H9 (cell line): ENCODE measurements at places on chromosomes 7 and 10. TPM values are rescaled to one million over a fixed set of nuclear protein-coding genes. Genes with fewer than 3 reads are reported as not detected.

DNA sequence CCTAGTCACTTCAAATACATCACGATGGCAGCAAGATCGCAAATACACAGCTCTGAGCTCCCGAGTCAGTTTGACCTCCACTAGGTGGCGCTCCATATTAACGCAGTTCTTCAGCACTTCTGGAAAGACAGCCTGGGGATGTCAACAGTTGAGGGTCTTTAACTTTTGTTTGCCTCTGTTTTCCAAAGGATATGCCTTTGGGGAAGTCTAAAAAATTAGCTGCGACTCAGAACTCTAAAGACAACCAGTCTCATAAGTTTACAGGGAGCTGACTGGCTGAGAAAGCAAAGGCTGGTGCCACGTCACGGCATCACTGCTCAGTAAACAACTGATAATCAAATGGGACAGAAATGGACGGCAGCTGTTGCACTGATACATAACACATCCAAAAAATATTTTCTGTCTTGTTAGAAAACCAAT, 458.8 kb downstream of the SORCS1 start:
- H3K27ac ChIP-seq: no peak overlapping the region
- no peaks in the 10 kb centered on the region for H3K36me3 ChIP-seq
- no peak overlapping the region for H3K4me3 ChIP-seq
- no peaks in the 10 kb centered on the region for H3K27me3 ChIP-seq
- peak; percentile 60 for DNase-seq

DNA sequence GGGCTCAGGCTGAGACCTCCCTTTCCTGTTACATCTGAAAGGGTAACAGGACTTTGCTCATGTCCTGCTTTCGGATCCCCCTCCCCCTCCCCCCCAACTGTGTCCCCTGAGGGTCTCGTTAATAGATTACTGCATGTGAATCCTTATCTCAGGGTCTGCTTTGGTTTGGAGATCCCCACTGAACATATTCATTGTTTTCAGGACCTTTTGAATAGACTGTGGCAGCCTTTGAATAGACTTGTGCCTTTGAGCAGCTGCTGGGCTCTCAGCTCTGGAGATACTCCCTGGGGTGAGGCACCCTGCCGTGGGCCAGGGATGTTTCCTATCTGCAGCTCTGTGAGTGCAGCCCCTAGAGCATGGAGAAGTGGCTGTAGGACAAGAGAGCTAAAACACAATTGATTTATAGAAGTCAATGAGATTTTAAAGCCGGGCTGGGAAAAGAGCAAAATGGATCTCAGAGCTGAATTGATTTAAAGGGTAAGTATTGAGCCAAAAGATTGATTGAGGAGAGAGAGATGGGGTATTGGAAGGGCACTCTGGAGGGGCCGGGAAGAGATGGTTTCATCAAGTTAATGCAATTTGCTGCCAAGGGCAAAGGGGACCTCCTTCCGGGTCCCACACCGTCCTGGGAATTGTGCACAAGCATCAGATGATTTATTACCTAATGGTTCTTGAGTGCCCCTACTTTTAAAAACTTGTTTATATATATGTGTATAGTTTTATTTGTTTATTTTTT, 9.9 kb downstream of the ARHGAP22 start:
- H3K27ac ChIP-seq: no peak overlapping the region
- peaks cover 3% of the 10 kb centered on the region; the same call in 1 of the 2 replicates for H3K4me1 ChIP-seq
- peak; percentile 51 for DNase-seq
- H3K4me3 ChIP-seq: peak overlapping the region; percentile 16; the same call in 1 of the 2 replicates
- H3K36me3 ChIP-seq: no peaks in the 10 kb centered on the region

Gene HOXA3
- total RNA-seq: not detected in 2 replicates

- peaks cover 4% of the 10 kb centered on the region; the same call in 1 of the 2 replicates for H3K4me1 ChIP-seq
- no peak overlapping the region for H3K27ac ChIP-seq
- peak; percentile 62 for DNase-seq
- H3K36me3 ChIP-seq: no peaks in the 10 kb centered on the region
- H3K27me3 ChIP-seq: peaks cover 45% of the 10 kb centered on the region; the same call in 1 of the 2 replicates
- H3K4me3 ChIP-seq: peak overlapping the region; percentile 86
Measured at GRCh38 chr7:128167042-128167701, 73.9 kb upstream of the LEP start.

- peak overlapping the region; percentile 97 for H3K27ac ChIP-seq
- no peaks in the 10 kb centered on the region for H3K27me3 ChIP-seq
- H3K4me3 ChIP-seq: peak overlapping the region; percentile 95
- DNase-seq: no peak
- H3K36me3 ChIP-seq: peaks cover 28% of the 10 kb centered on the region
Measured at GRCh38 chr10:63267414-63268148, 134.5 kb downstream of the NRBF2 start.

DNA sequence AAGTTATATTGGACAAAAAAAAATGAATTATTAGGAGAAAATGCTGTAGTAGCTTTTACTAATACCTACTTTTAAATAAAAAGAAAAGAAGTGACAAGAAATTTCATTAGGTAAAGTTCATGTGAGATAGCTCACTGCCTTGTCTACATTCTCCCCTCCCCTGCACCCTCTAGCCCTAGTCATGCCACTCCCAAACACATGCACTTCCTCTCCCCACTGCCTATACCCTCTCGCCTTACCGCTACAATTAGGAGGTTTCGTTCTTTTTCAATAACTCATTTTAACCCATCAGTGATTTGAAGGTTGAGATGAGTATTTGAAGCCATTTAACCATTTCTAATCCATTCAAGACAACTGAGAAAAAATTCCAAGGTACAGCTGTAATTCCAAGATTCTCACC, 75.3 kb downstream of the HIBADH start:
- H3K36me3 ChIP-seq: no peaks in the 10 kb centered on the region
- peaks cover 4% of the 10 kb centered on the region; the same call in 1 of the 2 replicates for H3K4me1 ChIP-seq
- H3K4me3 ChIP-seq: no peak overlapping the region
- H3K27ac ChIP-seq: no peak overlapping the region
- H3K27me3 ChIP-seq: no peaks in the 10 kb centered on the region

Gene IFIT2
- 0.09 TPM in 1 of 2 replicates, not detected in the other for total RNA-seq

DNA sequence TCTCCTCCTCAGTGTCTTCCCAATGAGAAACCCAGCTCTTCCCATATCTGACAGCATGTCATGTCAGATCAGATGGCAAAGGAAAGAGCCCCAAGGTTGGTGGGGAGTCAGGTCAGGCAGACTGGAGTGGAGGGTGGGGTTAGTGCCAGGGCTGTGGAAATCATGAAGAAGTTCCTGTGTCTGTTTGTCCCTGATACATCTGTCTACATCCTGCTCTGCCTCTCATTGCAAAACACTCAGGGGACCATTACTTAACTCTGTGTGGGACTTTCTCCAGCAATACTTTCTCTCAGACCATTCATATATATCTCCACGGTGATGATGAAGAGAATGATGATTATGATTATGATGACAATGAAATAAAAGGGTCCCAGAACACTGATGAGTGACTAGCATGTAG, 3.3 kb downstream of the PRRT4 start:
- no peaks in the 10 kb centered on the region for H3K36me3 ChIP-seq
- no peak overlapping the region for H3K4me3 ChIP-seq
- H3K4me1 ChIP-seq: no peaks in the 10 kb centered on the region
- DNase-seq: no peak
- H3K27ac ChIP-seq: no peak overlapping the region

Gene ACTR3C
- total RNA-seq: 1.2 and 2.2 TPM in 2 replicates

Gene GHRHR
- total RNA-seq: 5.9 and 7.4 TPM in 2 replicates

DNA sequence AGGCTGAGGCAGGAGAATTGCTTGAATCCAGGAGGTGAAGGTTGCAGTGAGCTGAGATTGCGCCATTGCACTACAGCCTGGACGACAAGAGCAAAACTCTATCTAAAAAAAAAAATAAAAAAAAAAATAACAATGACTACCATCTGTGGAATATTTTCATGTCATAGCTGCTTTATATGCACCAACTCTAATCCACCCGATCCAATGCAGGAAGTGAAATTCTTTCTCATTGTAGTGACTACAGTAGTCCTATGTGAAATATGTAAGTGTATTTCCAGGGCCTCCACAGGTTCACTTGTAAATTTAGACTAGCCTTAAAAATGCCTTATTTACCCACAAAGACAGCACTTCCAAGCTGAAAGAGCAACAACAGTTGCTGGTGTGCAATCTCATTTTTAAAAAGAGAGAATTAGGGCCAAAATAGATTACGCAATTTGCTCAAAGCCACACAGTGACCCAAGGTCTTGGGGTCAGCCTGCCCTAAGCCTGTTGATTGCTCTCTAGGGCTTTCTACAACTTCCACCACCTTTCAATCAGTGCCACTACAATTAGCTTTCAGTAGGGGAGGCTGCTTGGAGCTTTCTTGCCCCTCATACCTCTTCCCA, 25.8 kb upstream of the EGFR start:
- no peaks in the 10 kb centered on the region for H3K36me3 ChIP-seq
- H3K4me3 ChIP-seq: no peak overlapping the region
- H3K27ac ChIP-seq: no peak overlapping the region
- DNase-seq: no peak
- no peaks in the 10 kb centered on the region for H3K4me1 ChIP-seq

GRCh38 chr7:55400191-55400590, 35.1 kb downstream of the LANCL2 start:
- H3K4me3 ChIP-seq: no peak overlapping the region
- H3K36me3 ChIP-seq: peaks cover 25% of the 10 kb centered on the region
- no peaks in the 10 kb centered on the region for H3K27me3 ChIP-seq
- DNase-seq: no peak

- peaks cover 18% of the 10 kb centered on the region for H3K36me3 ChIP-seq
- no peak overlapping the region for H3K27ac ChIP-seq
- no peak for DNase-seq
- no peak overlapping the region for H3K4me3 ChIP-seq
- no peaks in the 10 kb centered on the region for H3K27me3 ChIP-seq
Measured at GRCh38 chr10:79209340-79209739, 137.9 kb upstream of the PPIF start.

DNA sequence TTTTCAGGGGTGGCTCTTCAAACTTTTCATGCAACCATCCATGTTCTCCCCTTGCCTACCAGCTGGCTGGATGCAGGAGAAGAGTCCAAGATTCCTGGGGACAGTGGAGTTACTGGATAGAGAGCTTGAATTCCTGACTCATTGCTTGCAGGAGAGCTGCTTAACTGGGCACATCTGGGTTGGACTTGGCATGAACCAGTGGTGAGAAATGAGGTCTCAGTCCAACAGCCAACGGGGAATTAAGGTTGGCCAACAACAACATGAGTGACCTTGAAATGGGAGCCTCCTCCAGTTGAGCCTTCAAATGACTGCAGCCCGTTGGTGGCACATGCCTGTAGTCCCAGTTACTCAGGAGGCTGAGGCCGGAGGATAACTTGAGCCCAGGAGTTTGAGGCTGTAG, 58.1 kb upstream of the OPN4 start:
- H3K36me3 ChIP-seq: no peaks in the 10 kb centered on the region
- no peak overlapping the region for H3K4me3 ChIP-seq
- no peaks in the 10 kb centered on the region for H3K27me3 ChIP-seq
- no peak for DNase-seq

Gene ASZ1
- total RNA-seq: not detected in 2 replicates
